ENCODE measurements at places on chromosomes 16 and 17.

- DNase-seq = no peak
Measured at GRCh38 chr16:66953462-66954096, 7.5 kb upstream of the CES3 start.

GRCh38 chr16:83338138-83338537 is 469.6 kb upstream of the HSBP1 start:
- DNase-seq = no peak

GRCh38 chr17:28282596-28282995 is 36.4 kb upstream of the TMEM97 start:
- no peak for DNase-seq

GRCh38 chr17:8063761-8064534 is 23.6 kb downstream of the ALOX12B start:
- no peak for DNase-seq

DNA sequence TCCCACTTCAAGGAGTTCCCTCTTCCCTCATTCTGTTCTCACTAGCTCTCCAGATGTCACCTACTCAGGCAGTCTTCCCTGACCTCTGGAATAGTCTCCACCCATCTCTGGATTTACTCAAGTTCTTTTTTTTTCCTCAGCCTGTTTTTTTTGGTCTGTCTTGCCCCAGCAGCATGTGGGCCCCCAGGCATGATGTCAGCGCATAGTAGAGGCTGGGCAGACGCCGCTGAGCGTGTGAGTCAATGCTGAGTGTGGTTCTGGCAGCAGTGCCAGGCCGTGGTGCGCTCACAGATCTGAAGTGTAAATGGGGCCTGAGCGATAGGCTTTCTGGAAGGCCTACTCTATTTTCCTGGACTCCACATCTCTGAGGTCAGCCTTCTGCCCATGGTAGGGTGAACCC is 2.7 kb upstream of the KCNJ18 start:
- no peak for DNase-seq

DNA sequence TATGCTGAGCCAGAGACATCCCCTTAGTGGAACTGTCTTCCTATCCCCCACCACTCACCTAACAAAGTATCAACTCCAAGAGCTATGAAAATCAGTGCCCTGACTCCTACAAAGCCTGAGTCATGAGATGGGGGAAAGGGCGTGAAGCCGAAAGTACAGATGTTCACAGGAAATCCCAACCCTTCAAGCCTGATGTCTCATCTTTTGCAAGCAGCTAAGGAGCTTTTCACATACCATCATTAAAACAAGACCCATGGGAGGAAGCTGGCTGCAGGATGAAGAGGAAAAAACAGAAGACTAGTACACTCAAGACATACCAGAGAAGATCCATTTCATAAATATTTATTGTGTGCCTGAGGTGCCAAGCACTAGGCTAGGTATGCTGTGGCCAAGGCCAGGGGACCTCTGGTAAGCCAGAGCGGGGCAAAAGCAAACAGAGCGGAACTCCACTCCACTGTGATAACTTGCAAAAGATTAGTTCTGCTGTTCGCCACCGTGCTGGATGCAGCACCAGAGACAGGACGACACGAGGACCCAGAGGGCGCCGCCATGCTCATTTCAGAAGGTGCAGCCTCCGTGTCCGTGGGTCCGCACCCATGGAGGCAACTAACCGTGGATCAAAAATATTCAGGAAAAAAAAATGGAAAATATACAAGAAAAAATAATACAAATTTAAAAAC is 4.5 kb upstream of the MNT start:
- no peak for DNase-seq

DNA sequence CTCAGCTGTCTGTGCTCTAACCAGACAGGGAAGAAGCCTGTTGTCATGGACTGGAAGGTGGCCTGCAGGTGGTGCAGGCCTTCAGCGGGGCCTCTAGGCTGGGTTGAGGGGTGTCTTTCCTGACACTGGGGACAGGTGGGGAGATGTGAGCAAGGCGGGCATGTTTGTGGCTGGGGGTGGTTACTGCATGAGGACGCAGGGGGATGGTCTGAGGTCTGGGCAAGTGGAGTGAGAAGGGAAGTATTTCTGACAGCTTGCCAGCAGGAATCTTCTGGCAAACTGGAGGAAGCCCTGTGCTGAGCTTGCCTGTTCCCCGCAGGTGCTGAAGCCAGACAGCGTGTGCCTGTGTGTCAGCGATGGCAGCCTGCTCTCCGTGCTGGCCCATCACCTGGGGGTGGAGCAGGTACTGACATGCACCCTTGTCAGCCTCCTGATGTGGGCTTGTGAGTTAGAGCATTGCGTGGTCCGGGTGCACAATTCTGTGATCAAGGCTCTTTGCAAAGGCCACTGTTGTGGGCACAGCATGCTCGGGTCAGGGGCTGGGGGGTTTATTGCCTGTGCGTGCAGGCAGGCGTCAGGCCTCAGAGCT is 36.2 kb downstream of the PRMT7 start:
- no peak for DNase-seq

- no peak for DNase-seq
Measured at GRCh38 chr16:9258423-9259051, 167.1 kb downstream of the HAPSTR1 start.

DNA sequence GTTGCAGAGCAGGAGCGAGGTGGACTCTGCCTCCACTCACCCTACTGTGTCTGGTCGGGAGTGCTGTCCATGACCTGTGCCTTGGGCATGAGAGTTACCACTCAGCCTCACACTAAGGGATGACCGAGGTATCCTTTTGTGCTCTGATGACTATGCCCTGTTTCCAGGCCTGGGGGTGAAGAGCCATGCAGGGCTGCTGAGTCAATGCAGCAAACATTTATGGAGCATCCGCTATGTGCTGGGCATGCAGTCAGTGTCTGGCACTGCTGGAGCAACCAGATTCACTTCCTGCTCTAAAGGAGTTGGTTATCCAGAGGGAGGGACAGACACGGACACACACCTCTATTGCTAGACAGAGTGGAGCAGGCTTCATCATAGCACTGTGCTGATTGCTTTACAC is 7.6 kb upstream of the HNF1B start:
- no peak for DNase-seq

DNA sequence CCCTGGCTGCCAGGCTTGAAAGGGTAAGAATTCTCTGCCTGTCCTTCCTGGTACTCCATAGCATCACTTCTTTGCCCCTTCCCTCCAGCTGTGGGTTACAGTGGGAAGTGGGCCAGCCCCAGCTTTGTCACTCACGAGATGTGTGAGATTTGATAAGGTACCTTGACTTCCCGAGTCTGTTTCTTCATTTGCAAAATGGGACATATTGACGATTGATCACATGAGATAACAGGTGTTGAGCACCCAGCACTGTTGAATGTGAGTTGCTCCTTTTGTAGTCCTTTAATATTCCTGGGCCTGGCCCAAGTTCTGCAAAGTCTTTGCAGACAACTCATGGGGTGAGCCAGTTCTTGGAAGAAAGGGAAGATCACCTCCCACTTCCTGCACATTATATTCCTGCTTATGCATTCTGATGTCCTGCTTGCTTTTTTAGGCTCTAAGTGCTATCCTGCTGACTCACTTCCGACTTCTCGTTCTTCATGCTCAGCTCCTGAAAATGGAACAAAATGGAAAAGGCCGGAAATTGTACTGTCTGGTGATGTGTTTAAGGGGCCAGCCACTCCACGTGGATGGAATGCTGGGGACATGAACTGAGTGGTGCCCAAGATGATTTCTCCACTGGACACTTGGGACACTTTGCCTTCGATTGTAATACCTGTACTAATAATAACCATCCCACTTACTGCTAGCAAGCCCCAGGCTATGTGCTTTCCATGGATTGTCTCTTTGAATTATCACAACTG is 8.3 kb upstream of the NLK start:
- no peak for DNase-seq

DNA sequence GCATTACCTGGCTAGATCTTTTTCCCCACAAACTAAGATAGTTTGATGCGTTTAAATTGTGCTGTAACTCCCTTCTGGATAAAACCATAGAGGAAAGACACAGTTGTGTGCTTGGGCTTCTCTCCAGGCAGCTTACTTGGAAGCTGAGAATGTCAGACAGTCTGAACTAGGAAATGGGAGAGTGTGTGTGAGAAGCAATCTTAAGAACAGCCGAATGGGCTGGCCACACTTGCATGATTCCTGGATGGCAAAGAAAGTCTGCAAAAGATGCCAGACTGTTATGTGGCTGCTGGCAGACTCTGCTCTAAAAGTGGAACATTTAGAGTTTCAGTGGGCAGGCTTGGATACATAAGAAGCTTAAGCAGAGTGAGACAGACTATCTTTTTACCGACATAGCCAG is 384.3 kb upstream of the PSMD7 start:
- DNase-seq = no peak

GRCh38 chr17:78368348-78368747 is 8.5 kb upstream of the SOCS3 start:
- no peak for DNase-seq

DNA sequence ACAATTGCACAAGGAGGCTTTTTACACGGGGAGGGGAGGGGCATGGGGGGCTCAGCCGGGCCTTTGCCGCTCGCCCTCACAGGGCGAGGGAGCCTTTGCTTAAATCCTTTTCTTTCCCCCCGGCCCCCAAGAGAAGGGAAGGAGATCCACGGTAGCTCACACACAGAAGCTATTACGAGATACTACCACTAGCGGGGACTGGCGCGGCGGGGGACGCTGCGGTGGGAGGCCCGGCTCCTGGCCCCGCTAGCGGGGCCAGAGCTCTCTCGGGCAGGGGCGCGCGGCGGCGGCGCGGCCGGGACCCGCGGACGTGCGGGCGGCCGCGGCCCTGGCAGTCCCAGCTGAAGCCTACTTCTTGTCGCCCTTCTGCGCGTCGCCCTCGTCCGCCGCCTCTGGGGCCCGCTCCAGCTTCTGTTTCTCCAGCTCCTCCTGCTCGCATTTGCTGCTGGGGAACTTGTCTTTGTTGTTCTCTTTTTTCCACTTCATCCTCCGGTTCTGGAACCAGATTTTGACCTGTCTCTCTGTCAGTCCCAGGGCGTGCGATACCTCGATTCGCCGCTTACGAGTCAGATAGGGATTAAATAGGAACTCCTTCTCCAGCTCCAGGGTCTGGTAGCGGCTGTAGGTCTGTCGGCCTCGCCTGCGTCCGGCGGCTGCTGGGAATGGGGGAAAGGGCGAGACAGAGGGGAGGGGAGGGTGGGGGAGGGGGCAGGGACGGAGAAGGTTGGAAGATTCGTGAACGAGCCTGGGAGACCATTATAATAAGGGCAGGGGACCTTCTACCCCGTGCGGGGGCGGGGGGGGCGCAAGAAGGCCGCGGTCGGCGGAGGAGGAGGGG is 2.0 kb downstream of the HOXB8 start:
- DNase-seq = no peak

GRCh38 chr16:25269879-25270278 is 12.2 kb upstream of the ZKSCAN2 start:
- DNase-seq = no peak

DNA sequence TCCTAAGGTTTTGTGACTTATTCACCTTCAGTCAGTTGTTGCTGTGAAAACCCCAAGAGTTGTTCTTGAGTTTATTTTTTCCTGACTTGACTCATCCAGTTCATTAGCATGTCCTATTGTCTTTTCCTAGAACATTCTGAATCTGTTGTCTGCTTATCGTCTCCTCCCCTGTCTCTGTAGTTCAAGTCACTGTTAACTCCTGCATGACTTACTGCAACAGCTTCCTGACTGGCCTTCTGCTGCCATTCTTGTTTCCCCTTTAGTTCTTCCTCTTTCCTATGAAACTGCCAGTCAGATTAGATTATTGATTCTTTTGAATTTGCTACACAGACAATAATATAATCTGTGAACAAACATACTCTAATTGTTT is 161.5 kb downstream of the FTO start:
- DNase-seq = no peak

DNA sequence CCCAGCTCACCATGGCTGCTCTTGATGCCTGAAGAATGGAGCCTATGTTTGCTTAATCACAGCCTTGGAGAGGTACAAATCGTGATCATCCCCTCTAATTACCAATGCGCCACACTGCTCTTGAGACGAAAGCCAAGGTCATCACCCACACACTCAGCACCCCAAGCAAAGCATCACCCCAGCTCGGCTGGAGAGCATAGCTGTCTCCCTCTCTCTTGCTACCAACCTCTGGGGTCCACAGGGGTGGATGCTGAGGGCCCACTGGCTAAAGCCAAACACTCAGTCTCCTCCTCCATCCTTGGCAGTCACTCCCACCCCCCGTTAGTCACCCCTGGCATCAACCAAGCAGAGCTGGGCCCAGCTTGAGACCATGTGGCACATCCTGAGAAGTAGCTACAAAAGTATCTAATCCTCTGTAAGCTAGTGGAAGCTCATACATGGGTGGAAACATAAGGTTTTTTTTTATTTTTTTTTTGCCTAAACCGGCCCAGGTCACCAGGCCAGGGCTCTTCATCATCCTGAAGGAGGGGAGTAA is 44.8 kb downstream of the PIMREG start:
- no peak for DNase-seq

DNA sequence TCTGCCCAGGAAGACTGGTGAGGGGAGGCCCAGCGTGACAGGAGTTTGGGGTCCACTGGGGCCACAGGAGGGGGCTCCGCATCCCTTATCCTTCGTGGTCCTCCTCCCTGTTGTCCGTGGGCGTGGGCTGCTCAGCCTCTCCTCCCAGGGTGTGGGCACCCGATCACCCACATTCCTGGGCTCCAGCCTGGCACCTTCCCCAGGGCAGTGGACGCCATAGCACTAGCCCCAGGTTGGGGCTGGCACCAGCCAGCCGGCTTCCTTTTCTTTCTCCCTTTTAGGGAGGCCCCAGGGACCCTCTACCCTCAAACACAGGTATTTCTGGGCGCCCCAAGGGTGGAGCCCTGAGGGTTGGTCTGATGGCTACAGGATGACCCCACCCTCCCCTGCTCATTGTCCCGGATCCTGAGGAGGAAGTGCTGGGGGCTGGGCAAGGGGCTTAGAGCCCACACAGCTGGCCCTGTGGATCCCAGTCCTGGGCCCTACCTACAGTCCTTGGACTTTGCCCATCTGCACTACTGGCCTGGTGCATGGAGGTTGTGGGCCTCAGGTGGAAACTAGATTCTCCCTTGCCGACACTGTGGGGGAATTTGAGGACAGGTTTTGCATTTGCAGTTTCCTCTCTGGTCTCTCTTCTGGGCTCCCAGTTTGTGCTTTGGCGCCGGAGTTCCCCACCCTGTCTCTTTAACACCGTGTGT is 1.1 kb downstream of the KIF1C start:
- no peak for DNase-seq

DNA sequence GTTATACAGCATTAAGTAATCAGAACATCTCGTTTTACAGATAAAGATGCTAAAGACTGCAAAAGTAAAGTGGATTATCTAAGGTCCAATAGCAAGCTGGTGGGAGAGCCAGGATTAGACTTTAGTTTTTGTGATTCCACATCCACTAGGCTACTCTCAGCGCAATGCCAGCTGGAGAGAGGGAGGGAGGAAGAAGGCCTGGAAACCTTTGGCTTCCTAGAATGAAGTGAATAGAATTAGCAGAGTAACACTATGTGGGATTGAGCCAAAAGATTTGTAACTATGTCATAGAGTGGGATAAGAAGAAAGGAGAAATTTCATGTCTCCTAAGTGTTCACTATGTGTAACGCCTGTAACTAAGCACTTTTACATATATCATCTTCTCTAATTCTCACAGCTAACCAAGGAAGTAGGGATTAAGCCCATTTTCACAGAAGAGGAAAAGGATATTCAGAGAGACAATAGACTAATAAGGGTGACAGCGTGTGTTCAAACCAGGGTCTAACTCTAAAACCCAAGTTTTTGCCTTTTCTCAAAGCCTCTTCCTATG is 25.4 kb upstream of the NSRP1 start:
- DNase-seq = no peak

All from stimulated activated CD8-positive, alpha-beta memory T cell treated with anti-CD3 and anti-CD28 coated beads, Interleukin-7, amount 100 ng/mL, for 1 hour (primary cell).